ENCODE measurements at places on chromosomes 7 and 10.
A peak's percentile ranks its signal among the peaks of the same experiment; 100 is the strongest.

- DNase-seq: peak; percentile 49
Measured at GRCh38 chr10:119807960-119808697, 64.5 kb downstream of the MCMBP start.

DNA sequence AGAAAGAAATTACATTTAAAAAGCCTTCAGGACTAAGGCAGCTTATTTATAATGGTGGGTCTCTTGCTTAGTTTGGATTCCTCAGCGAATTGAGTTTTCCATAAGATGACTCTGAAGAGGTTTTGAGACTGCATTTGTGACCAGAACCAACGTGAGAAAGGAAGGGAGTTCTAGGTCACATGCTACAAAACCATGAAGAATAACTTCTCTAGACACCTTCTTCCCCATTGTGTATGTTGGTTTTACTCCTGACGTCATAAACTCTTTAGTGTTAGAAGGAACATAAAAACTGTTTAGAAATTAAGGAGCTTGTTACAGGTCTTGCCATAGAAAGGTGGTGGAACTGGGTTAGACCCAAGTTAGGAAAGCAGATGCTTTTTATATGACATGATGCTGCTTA, 11.1 kb downstream of the PTPN12 start:
- no peak for DNase-seq

GRCh38 chr7:2870471-2870931, 26.4 kb upstream of the GNA12 start:
- peak; percentile 88 for DNase-seq

GRCh38 chr10:15426558-15426957, 55.5 kb upstream of the FAM171A1 start:
- no peak for DNase-seq

DNA sequence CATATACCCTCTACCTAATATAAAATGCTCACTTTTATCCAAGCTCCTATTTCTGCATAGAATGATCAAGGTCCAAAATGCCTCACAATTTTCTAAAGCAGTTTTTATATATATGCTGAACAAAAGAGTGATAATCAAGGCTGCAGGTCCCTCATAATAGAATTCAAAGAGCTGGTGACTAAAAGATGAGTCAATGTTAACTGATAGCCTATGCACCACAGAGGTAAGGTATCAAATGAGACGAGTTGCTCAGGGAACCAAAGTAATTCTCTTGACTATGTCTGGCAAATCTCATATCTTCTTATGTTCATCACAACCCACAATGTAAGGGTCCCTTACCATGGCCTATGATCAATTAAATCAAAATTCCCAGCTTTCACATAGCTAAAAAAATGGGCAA, 15.2 kb downstream of the PDZD8 start:
- DNase-seq: no peak

GRCh38 chr10:87761892-87762291, 56.1 kb downstream of the ATAD1 start:
- peak; percentile 66 for DNase-seq

GRCh38 chr7:90574820-90575187, 21.3 kb upstream of the CDK14 start:
- no peak for DNase-seq

DNA sequence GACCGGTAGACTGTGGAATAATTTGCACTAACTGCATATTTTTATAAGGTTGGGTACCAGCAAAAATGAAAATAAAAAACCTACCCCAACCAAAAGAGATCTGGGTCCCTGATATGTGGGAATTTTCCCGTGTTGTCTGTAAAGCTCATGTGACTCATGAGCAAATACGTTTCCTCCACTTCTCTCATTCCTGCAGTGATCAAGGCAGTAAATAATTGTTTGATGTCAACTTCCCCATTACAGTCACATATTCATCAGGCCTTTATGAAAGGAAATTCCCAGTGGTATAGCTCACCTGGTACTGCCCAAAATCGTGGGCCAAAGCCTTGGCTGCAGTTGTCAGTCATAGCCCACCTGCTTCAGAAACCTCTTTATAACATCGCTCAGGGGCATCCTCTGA, 166.0 kb upstream of the ANK3 start:
- no peak for DNase-seq

DNA sequence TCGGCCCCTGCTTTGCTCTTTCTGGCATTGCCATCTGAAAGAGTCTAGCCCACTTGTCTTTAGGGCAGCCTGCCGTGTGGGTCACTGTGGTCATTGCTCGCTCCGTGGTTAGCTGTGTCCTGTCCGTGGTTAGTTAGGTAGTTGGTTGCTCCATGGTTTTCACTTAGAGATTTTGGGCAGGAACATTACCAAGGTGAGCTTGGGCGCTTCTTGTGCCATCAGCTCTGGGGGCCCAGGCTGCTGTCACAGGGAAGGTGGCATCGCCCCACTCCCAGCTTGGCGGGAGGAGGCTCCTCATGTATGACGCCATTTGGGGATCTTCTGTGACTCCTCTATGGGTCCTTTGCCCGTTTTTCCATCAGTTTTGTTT, 53.1 kb downstream of the INPP5A start:
- DNase-seq: no peak

GRCh38 chr7:17520941-17521340, 222.5 kb downstream of the AHR start:
- no peak for DNase-seq

Data from dermis blood vessel endothelial cell (primary cell).